Activated T-cell treated with anti-CD3 and anti-CD28 coated beads, Interleukin-2, amount 50 U/mL, for 48 hours (primary cell): ENCODE measurements at places on chromosomes 4 and X.

DNA sequence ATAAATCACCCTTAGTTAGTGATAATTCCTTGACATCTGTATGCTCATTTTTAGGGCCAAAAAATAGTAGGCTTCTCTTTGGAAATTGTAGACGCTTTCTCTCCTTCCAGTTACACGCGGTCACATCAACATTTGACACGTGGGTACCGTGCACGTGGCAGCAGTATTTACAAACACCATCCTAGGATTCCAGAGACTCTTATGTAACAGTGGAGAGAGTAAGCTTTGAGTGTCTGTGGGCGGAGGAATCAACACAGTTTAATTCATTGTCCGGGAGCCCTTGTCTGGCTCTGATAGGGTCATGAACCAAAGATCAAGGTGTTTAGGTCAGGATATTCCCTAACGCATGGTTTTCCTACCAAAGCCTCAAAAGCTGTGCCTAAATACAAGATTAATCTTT lies 12.2 kb downstream of the TET2 start:
- DNase-seq: no peak

- no peak for DNase-seq
These were observed 70.2 kb downstream of the TRPC5 start for GRCh38 chrX:112012360-112012759.

DNA sequence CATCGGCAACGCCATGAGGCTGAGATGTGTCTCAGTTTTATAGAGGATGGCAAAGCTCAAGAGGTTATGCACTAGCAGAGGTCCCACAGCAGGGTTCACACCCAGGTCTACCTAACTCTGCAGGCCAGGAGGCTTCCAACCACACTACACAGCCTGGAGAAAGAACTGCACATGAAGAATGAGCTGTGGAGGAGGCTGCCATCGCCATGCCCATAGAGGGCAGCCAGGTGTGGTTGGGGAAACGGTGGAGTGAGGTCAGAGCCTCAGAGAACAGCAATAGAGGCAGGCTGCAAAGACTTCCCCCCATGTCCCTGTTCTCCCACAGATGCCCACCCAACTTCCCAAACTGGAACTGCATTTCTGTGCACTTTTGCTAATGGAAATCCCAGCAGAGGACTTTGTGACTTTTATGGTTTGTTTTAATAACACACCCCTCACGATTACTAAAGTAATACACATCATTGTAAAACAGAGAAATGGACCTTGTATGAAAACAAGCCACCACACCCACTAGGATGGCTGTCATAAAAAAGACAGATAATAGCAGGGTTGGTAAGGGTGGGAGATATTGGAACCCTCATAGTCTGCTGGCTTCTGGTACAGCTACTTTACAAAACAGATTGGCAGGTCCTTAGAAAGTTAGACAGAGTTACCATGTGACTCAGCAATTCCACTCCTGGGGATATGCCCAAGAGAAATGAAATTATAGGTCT lies 58.9 kb upstream of the PROM1 start:
- no peak for DNase-seq

- DNase-seq: no peak
These were observed 21.3 kb downstream of the IL15 start for GRCh38 chr4:141657550-141658250.
